ENCODE measurements at places on chromosomes 11 and 22.

GRCh38 chr11:2318123-2318522 is 16.3 kb downstream of the TSPAN32 start:
- no peak for DNase-seq

DNA sequence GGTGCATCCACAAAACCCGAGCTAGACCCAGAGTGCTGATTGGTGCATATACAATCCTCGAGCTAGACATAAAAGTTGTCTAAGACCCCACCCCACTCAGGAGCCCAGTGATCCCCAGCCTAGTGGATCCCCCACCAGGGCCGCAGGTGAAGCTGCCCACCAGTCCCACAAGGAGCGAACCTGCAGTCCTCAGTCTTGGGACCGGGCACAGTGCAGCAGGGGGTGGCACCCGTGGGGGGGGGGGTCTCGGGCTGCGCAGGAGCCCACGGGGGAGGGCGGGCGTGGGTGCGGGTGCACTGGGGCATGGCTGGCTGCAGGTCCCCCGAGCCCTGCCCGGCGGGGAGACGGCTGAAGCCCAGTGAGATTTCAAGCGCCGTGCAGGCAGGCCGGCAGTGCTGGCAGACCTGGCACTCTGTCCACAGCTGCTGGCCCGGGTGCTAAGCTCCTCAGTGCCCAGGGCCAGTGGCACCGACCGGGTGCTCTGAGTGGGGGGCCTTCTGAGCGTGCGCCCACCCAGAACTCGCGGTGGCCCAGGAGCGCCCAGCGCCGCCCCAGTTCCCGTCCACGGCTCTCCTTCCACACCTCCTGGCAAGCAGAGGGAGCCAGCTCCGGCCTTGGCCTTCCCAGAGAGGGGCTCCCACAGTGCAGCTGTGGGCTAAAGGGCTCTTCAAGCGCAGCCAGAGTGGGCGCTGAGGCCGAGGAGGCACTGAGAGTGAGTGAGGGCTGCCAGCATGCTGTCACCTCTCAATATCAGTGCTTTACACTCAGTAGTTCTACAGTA is 989.1 kb downstream of the FAM181B start:
- no peak for DNase-seq

- no peak for DNase-seq
Measured at GRCh38 chr11:36447514-36447913, 62.6 kb downstream of the TRAF6 start.

GRCh38 chr11:61362542-61362875 is 335 bp downstream of the TMEM138 start:
- peak; percentile 40 for DNase-seq

- no peak for DNase-seq
Measured at GRCh38 chr11:129998905-129999304, 3.7 kb downstream of the PRDM10 start.

DNA sequence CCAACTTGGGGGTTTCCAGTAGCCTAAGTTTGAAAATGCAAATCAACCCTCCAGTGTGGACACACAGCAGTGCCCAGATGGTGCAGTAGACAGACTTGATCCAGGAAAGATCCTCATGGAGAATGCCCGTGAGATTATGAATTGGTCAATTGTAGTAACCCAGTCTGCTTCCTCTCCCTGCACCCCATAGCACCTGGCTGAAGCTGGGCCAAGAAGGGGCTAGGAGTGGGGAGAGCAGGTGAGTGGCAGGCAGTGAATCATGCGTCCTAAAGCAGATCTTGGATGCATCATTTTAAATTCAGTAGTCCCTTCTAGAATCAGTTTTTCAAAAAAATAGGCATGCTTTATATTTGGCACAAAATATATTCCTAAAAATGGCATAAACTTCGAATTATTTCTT is 52.2 kb downstream of the CYB5R2 start:
- no peak for DNase-seq

DNA sequence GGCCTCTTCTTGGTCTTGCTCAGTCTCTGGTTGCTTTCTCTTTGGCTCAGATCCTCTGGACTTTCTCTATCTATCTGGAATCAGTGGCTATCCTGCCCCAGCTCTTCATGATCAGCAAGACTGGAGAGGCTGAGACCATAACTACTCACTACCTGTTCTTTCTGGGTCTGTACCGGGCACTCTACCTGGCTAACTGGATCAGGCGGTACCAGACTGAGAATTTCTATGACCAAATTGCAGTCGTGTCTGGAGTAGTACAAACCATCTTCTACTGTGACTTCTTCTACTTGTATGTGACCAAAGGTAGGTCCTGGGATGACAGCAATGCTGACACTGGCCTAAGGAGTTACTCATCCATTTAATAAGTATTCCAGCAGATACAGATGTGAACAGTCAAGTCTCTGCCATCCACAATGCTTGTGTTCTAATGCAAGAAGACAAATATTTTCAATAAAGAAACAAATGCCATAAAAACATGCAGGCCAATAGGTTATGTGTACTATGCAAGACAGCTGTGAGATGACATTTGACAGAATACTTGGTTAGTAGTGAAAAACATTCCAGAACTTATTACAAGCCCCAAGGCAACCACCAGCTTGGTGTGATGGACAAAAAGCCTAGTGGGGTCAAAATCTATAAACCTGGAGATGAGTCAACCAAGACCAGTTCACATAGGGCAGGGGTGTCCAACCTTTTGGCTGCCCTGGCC is 13.4 kb downstream of the KDELR3 start:
- DNase-seq: no peak

DNA sequence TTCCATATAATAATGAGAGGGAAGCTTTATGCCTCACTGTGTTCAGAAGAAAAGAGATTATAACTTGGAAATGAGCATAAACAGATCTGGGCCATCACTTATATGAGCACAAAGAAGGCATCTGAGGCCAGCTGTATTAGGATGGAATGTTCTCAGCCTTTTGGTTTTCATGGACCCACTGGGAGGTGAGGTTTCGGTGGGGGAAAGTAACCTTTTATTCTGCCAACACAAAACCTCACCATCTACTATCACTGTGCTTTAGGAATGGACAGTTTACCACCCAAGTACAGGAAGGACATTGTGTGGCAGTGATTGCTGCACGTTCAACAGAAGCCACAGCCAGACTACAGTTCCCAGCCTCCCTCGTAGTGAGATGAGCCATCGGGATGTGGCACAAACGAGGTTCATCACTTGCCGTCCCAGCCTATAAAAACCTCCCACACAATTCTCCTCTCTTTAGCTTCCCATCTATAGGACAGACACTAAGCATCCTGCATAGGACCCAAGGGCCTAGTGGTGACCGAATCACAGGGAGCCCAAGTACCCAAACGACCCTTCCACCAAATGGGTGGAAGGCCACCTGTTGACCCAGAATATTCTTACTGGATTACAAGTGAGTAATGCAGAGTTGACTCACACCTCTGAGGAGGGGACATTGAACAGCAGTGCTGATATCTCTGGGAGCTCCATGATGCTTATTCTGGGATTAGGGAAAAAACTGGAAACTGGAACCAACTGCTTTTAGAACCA is 121.5 kb upstream of the RAG2 start:
- DNase-seq: no peak

Measured in CD4-positive, alpha-beta T cell treated with Interleukin-10 for 1 hour (primary cell).